NCI-H345 (cell line): ENCODE measurements at places on chromosomes 6 and 20.

- DNase-seq: no peak
Measured at GRCh38 chr20:5720696-5721095, 29.5 kb upstream of the SHLD1 start.

DNA sequence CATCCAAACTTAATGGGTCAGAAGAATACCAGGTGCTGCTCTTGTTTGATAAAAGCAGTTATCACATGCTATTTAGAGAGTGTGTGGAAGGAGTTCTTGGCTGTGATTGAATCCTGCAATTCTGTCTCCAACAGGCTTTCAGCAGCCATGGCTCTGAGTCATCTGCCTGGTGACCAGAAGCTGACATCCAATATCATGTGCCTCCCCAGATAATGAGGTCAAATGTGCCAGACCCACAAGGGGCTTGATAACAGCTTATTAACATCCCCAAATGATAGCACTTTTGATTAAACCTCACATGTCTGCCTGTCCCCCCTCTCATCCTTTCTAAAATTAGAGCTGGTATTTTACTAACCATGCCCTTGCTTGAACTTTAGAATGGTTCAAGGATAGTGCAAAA, 175.7 kb upstream of the PLN start:
- DNase-seq: peak; percentile 85

DNA sequence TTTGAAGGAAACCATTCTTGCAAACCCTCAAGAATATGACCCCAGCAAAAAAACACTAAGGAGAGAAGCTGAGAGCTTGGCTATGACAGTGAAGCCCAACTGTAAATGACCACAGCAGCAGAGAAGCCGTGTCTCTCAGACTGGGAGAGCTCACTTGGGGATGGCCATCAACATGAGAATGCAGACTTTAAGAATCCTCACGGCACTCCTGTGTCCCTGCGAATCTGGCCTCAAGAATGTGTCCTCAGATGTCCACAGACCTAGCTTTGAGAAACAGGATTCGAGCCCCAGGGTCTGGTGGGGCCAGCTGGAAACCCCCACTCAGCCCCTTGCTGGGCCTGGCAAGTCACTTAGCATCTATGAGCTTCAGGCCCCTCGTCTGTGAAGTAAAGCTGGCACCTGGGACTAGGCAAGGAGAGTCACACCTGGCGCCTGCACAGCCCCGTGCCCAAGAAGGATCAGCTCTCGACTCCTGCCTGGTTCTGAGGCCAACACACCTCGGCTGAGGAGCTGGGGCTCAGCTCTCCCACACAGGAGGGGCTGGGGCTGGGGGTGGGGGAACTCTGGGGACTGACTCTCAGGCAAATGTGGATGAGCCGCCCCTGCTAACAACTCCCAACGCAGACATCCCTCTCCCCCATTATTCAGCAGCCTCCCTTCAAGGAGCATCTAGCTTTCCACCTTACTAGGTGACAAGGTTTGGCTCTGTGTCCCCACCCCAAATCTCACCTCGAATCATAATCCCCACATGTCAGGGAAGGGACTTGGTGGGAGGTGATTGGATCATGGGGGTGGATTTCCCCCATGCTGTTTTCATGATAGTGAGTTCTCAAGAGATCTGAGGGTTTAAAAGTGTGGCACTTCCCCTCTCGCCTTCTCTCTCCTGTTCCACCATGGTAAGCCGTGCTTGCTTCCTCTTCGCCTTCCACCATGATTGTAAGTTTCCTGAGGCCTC, 97.7 kb downstream of the GRM4 start:
- DNase-seq: no peak

- no peak for DNase-seq
Measured at GRCh38 chr6:161434350-161434749, 160.5 kb upstream of the AGPAT4 start.

- no peak for DNase-seq
Measured at GRCh38 chr6:116030770-116031169, 29.9 kb downstream of the FRK start.

DNA sequence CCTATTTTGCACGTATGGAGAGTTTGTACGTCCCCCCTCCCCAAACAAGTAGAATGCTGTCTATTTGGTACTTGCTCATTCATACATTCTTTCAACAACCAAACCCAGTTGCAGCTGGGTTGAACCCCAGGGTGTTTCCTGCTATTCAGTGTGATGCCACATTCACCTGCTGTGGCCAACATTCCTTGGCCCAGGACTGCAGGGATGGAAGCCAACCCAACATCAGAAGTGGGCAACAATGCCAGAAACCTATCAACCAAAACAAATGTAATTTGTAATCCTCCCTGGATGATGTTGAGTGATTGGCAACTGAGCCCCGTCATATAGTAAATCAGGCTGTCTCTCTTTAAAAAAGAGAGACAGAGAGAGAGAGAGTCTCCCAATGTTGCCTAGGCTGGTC, 8.9 kb downstream of the NT5E start:
- DNase-seq: no peak

GRCh38 chr6:118101831-118102345, 194.8 kb downstream of the SLC35F1 start:
- DNase-seq: no peak

DNA sequence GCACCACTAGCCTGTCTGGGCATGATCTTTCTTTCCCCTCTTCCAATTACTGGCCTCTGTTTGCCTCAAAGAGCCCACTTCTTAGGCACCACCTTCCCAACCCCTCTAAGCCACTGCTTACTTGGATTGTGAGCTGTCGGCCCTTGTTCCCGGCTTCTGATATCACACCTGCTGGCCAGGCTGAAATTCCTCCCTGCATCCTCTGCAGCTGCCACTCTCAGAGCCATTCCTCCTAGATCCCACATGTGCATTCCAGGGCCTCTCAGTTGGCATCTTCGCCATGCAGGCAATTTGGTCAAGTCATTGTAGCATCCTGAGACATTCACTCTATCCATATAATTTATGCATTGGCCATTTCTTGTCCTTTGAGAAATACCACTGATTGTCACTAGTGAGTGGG, 135.9 kb downstream of the OLIG3 start:
- no peak for DNase-seq

- DNase-seq: peak; percentile 65
Measured at GRCh38 chr6:14440940-14441781, 323.6 kb downstream of the CD83 start.
